ENCODE measurements at places on chromosomes 3 and 15.

- DNase-seq: no peak
These were observed 63.5 kb upstream of the C2CD4B start for GRCh38 chr15:62228604-62229003.

DNA sequence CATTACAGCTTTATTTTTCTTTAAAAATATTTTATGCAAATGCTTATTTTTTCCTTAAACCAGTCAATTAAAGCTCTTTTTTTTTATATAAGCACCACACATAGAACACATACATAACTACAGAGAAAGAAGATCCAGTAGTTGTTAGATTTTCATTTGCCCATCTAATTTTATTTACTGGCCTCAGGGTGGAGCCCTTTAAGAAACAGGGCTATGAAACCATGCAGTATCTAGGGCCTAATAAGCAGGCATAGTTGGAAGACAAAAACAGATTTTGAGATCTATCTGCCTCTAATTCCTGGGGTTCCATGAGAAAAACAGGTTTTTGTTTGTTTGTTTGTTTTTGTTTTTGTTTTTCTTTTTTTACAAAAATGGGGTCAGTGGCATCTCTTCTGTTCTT lies 120.6 kb downstream of the BCHE start:
- DNase-seq: no peak

DNA sequence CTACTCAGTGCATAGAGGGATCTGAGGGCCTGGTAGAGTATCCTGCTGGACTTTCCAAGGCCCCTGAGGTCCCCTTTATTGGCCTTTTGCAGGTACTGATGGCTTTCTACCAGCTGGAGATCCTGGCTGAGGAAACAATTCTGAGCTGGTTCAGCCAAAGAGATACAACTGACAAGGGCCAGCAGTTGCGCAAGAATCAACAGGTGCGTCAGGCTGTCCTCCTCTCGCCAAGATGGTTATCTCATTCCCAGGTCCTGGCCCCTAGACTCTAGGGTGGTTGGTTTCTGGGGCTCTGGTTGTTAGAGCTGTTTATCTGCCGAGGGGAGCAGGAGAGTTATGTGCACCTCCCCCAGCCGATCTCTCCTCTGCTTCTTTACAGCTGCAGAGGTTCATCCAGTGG lies 9.3 kb downstream of the EIF2B5 start:
- DNase-seq: no peak

- peak; percentile 84 for DNase-seq
These were observed 1.1 kb upstream of the SPTBN5 start for GRCh38 chr15:41894791-41895463.

DNA sequence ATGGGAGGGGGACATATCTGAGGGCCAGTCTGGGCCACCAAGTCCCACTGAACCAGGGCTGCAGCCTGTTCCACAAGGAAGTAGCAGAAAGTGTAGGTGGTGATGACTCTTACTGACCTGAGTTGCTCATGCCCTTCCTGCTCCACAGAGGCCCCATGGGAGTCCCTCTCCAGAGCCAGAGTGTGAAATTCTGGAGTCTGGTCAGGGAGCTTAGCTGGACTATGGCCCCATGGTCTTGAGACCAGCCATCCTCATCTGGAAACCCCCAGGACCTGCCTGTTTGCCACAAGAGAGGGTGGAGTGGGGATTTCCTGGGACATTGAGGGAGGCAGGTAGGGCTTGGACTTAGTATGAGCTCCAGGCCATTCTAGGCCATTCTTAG lies 3.0 kb downstream of the SPINT1 start:
- no peak for DNase-seq

- DNase-seq: peak; percentile 37
These were observed 129.4 kb downstream of the LPP start for GRCh38 chr3:188283347-188283746.

DNA sequence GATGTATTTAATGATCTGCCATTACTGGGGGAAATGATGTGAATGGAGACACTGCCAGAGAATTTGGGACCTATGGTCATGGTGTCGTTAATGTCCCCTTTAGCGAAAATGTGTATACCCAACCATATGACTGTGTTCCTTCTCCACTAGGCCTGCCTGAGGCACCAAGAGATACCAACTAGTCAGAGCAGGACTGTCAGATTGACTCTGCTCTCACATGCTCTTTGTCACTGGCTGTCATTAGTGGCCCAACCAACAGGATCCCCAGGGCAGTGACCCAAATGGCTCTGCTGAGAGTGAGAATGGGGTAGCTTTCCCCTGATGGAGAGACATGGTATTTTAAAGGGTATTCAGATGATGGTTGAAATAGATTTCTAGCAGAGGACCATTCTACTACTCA lies 2.8 kb downstream of the TAGLN3 start:
- DNase-seq: no peak

GRCh38 chr3:183539811-183540210 lies 15.7 kb downstream of the KLHL6 start:
- peak; percentile 68 for DNase-seq
